Foreskin fibroblast (primary cell): ENCODE measurements at places on chromosomes 1 and 21.
A peak's percentile ranks its signal among the peaks of the same experiment; 100 is the strongest.

- DNase-seq, result peak; percentile 9
Observed at GRCh38 chr1:15510611-15511405, 13.2 kb downstream of the CASP9 start.

DNA sequence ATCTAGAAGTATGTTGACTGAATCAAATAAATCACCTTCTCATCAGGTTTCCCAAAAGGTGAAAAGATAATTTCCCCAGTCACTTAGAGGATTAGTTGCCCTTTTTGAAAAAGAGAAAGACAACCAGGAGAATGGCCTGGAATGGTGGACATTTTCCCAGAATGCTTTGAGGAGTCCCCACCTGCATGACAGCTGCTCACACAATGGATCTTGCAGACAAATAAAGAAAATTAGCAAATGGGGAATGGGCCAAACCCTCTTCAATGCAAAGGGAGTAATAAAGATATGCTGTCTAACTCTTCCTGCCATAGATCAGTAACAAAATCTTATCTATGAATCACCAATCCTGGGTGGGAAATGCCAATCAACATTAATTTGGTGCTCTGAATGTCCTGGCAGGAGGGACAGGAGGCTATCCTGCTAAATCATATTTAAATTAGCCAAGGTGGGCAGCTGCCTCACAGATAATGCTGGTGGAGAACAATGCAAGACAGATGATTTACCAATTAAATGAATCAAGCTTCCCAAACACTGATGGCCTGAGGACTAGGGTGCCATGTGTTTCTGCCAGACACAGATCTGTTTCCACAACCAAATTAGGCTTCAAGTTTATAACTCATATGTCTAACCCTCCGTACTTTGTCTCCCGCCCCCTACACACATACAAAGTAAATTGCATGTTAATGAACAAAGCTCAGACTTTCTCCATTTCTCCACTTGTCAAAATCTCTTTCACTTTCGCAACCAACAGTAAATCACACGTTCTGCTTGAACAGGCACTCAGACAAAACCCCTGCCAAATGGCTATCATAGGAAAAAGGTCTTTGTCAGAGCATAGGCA is 488.0 kb upstream of the PLXNA2 start:
- DNase-seq, result no peak

DNA sequence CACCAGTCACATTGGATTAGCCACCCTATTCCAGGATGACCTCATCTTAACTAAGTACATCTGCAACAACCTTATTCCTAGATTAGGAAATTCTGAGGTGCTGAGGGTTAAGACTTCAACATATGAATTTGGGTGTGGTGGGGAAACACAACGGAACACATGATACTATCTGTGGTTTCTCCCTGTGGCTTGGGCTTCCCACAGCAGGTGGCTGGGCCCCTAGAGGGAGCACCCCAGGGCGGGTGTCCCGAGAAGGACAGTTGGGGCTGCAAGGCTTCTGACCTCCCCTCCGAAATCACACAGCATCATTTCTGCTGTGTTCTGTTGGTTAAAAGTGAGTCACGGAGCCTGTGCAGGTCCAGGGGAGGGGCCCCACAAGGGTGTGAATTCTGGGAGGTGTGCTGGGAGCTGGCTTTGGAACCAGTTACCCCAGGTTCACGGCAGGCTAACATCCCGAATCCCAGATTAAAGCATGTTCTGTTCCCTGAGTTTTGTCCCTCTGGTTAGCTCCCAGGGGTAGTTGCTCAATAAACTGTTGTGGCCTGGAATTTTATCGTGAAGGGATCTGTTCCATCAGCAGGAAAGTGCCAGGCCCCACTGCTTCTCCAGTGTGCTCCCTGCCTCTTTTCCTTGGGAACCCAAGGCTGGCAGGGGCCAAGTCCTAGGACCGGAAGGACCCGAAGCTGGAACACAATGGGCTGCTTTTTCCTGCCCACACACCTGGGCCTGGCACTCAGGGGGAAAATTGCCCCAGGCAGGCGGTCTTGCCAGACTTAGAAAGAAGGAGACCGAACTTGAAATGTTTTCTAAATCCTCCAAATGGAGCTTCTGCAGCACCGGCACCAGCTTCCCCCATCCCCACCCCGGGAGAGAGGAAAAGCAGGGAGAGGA is 154.0 kb upstream of the WNT4 start:
- no peak for DNase-seq

DNA sequence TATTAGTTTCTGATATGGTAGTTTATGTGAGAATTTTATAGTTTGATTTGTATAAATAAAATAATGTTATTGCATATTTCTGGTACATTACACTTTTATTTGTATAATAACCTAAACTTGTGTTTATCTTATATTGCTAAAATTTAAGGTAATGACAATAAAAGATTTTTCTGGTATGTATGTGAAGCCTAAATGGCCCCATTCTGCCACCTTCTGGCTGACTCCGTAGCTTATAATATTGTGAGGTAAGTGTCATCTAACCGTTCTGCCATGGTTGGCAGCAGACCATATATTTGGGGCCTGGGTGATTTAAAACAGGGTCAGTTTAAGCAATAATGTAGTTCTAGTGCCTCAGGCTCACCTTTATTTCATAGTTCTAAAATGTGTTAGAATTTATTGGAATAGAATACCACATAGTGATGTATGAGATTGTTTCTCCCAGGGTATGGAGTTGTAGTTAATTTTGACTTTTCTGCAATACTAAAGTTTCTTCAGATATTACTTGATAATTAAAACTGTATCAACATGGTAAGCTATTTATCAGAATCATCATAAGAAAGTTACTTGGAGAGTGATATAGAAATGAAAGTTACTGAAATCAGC is 21.2 kb upstream of the PRKACB start:
- peak; percentile 33 for DNase-seq

DNA sequence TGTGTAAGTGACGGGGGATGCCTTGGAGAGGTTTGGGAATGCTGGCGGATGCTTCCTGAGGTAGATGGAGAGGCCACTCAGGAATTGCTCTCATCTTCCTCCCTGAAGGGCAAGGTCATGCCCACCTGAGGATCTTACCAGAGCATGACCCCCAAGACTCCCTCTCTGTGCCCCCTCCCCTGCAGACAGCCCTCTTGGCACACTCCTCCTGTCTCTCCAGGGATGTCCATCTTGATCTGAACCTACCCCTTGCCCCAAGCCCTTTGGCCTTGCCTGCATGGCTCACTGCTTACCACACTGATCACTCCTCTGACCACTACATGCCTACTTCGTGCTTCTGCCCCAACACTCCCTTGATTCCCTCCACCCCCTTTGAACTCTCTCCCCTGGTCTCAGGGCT is 17.9 kb upstream of the MPL start:
- no peak for DNase-seq

GRCh38 chr1:186559601-186560116 is 98.7 kb upstream of the PDC start:
- DNase-seq, result peak; percentile 30

GRCh38 chr1:219304227-219305226 is 130.8 kb downstream of the LYPLAL1 start:
- DNase-seq, result peak; percentile 81
